Cardiac fibroblast (primary cell): ENCODE measurements at places on chromosomes 7 and 10.

DNA sequence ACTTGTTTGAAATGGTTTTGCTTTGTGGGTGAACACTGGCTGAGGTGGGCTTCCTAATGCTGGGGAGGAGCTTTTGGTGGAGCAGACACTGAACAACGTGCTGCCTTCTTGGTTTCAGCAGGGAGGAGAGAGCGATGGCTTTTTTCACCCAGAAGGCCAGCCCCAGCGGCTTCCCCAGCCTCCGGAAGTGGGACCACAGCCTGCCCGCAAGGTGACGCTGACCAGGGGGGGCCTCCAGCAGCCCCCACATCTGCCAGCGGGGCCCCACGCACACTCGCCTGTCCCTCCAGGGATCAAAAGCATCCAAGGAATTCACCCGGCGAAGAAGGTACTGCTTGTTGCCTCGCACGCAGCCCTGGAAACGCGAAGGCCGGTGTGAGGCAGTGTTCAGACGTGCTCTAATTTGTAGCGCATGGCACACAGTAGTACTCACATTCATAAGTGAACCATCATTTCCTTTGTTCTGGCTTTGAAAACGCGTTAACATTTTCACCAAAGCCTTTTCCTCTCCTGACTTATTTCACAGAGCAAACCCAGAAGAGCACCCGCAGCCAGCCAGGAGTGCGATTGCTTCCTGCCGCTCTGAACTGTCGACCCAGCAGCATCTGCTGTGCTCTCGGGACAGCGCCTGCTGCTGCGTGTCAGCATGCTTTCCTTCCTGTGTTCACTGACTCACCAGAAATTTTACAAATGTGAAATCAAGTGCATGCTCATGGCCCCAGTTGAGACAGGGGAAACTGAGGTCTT, 48.4 kb downstream of the SHH start:
- peak; percentile 73 for DNase-seq

DNA sequence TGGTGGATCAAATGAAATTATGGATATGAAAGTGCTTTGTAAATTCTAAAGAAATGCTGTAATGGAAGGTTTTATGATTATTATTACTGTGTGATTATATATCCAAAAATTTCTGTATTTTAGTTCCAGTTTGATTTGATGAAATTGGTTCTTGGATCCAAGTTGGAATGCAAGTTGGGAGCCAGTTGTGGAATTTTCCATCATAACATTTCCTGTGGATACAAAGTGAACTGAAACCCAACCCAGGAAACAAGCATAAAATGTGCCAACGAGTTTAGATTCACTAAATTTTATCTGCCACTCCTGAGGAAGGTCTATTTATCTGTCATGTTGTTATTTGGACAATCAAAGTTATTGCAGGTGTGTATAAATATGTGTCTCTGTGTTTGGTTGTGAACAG, 131.4 kb upstream of the MDFIC start:
- DNase-seq: no peak

DNA sequence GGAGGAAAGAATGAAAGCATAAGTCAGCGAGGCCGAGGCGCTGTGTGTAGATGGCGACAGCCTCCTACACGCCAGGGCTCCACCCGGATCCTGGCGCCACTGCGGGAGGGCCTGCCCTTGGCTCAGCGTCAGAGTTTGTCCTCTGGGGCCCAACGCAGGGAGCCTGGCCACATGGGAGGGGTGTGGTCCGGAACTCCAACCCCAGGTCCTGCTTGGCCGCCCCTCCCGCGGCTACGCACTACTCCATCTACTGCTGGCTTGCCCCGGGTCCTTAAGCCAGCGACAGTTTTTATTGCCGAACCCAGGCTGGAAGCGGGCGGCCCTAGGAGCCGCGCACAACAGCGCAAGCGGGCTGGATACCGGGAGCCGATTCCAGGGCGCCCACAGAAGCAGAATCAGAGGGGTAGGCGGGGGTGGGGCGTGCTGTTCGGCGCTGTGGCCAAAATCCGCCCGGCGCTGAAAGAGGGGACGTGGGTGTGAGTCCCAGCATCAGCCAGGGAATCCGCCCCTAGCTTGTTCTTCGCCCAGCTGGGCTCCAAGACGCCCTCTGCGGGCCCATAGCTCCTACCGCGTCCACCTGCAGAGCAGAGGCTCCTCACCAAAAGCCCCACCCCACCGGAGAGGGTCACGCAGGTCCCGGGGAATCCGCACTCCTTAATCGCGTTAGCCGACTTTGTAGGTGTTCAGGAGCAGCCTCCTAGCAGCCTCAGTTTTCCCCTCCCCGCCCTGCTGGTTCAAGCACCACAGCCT, 4.5 kb downstream of the KAZALD1 start:
- DNase-seq: peak; percentile 70

GRCh38 chr10:103663802-103664201, 170.3 kb downstream of the NEURL1 start:
- DNase-seq: no peak

GRCh38 chr7:27605689-27606269, 56.9 kb downstream of the HIBADH start:
- peak; percentile 51 for DNase-seq

GRCh38 chr7:26567266-26567665, 275.6 kb downstream of the SNX10 start:
- no peak for DNase-seq
